IMR-90 (cell line): ENCODE measurements at places on chromosomes 3 and 15.

- H3K27ac ChIP-seq, result 0 out of 2 replicates have a peak overlapping the region, but pooled peaks have one; percentile 0
- peaks cover 13% of the 10 kb centered on the region for H3K4me1 ChIP-seq
- H3K4me3 ChIP-seq, result no peak overlapping the region
- no peaks in the 10 kb centered on the region for H3K27me3 ChIP-seq
- H3K36me3 ChIP-seq, result peaks cover 1% of the 10 kb centered on the region; the same call in 1 of the 2 replicates
Observed at GRCh38 chr3:172181932-172182586, 142.7 kb downstream of the FNDC3B start.

DNA sequence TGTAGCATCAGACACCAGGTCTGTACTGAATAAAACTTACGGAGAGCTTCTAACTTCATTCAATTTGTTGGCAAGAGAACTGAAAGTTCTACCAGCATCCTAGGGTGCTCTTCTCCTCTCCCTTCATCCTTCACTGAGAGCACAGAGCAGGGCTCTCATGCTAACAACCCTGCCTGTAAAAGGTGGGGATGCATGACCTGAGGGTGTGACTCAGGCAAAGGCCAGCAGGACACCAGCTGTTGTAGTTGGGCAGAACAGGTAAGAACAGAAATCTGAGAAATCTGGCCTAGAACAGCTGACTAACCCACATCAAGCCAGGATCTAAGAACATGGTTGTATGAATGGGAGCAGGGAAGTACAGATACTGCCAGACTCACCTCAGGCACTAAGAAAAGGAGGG is 64.2 kb downstream of the MYLK start:
- no peaks in the 10 kb centered on the region for H3K27me3 ChIP-seq
- peaks cover 35% of the 10 kb centered on the region for H3K4me1 ChIP-seq
- H3K36me3 ChIP-seq, result peaks cover 61% of the 10 kb centered on the region
- H3K27ac ChIP-seq, result peak overlapping the region; percentile 63
- no peak overlapping the region for H3K4me3 ChIP-seq
- DNase-seq, result no peak

DNA sequence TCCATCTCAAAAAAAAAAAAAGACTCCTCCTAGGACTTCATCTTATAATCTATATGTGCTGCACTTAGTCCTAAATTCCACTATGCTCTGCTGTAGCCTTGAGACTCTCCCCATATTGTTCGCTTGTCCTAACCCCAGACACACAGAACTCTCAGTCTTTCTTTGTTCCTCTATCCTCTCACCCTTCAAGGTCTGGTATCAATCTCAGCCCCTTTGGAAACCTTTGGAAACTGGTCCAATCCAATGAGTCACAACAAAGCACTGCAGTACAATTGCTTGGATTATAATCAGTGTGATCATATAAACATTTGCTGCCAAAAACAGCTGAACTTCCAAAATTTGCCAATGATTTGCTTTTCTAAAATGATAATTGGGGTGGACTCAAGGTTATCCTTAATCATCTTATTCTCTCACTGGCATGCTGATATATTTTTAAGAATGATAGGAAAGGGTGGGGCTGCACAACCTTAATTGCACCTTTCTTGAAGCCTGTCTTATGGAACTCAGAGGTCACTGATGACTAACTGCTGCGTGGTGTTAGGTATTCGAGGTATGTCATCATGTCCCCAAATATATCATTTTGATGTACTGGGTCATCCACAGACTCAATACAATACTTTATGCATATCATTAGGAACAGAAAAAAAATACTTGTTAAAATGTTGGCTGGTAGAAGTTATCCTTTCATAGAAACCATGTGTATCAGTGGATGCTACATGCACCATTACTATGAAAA is 756.7 kb downstream of the NR2F2 start:
- no peak overlapping the region for H3K4me3 ChIP-seq
- H3K27me3 ChIP-seq, result no peaks in the 10 kb centered on the region
- no peak overlapping the region for H3K27ac ChIP-seq
- no peak for DNase-seq
- no peaks in the 10 kb centered on the region for H3K36me3 ChIP-seq
- H3K4me1 ChIP-seq, result no peaks in the 10 kb centered on the region

DNA sequence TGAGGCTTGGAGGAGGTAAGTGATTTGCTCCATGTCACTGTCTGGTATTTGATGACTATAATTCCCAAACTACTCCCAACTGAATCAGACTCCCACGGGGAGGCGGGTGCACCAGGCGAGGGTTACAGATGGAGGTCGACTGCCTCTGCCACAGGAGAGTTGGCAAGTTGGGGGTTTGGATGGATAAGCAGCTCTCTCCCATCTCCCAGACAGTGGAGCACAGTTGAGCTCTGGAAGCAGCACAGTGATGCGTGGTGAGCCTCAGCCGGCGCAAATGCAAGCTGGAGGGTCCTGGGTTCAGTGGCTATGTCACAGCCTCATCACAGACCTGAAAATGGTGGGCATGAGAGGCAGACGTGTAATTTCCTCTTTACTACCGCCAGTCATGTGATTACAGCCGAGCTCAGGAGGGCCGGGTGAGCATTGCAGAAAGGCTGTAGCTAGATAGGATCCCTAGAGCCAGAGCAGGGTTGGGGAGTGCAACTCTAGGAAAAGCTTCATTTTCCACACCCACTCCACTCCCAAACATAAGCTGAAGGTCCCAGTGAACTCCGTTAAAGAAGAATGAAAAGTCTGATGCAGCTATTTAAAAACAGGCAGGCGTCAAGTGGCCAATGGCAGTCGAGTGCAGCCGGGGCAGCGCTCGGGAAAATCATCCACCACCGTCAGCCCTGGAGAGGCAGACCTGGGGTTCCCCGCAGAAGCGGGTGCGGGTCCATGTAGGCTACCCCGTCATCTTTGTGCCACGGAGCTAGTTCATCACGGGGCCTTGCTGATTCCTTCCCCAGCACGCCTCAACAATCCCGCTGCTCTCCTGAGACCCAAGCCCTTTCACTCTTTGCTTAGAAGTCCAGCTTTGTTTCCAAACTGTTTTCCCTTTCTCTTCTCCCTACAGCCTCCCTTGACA is 33.3 kb upstream of the VPS8 start:
- no peak for DNase-seq
- H3K36me3 ChIP-seq, result no peaks in the 10 kb centered on the region
- no peak overlapping the region for H3K27ac ChIP-seq
- H3K4me1 ChIP-seq, result peaks cover 10% of the 10 kb centered on the region
- no peaks in the 10 kb centered on the region for H3K27me3 ChIP-seq

DNA sequence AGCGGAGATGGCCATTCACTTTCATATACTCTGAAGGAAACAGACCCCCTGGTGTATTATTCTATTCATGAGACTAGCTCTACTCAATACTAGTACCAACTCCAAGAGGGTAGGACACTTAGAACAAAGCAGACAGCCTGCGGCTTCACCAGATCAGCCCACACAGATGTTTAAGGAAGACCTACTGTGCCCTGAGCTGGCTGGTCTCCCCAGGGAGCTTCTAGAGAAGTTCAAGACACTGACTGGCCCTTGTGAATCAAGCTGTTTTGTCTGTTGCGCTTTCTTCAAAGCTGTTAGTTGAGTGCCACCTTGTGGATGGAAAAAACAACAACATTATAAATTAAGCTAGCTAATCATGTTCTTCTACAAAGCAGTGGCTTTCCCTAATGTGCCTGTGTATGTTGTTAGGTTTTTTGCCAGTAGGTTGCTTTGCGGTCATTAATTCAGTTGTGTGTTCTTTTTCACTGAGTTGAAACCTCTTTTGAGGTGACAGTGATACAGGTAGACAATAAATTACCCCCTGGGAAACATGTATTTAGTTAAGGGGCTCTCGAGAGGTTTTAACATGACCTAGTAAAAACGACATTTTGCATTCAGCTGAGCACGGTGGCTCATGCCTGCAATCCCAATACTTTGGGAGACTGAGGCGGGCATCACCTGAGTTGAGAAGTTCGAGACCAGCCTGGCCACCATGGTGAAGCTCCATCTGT is 64.2 kb upstream of the MYZAP start:
- H3K36me3 ChIP-seq, result no peaks in the 10 kb centered on the region
- no peak overlapping the region for H3K4me3 ChIP-seq

- H3K4me1 ChIP-seq, result peaks cover 8% of the 10 kb centered on the region
- DNase-seq, result peak; percentile 35
- H3K36me3 ChIP-seq, result no peaks in the 10 kb centered on the region
Observed at GRCh38 chr15:36136049-36136448, 443.4 kb upstream of the CDIN1 start.

DNA sequence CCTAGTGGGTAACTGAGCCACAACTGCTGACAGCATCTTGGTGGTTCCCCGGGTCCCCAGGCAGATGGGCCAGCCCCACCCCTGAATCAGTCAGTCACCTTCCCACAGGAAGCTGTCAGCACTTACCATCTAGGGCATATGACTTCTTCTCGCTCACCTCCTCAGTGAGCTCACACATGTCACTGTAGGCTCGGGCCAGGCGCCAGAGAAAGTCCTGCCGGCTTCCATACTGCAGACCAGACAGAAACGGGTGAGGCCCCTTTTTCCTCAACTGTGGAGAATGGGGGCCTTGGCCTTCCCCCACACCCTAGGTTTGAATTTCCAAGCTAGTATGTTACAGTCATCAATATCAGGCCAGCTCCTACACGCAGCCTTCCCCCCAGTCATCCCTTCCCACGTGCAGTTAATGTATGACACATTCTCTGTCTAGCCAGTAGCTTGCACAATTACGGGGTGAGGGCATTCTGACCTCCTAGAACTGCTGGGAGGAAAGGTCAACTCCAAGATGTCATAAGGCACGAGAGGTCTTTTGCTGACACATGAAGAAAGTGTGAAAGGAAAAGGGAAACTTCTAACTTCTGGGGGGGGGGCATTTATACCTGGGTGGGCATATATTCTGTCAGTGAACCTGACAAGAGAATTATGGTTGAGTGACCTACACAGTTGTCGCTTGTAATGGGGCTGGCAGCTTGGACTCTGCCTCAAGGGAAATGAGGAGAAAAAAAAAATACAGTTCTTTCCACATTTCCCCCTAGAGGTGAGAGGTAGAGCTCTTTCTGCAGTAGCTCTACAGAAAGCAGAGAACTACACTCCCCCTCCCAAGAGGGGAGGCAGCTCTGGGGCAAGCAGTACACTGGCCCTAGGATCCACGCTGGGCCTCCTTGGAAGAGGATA is 10.9 kb downstream of the RMDN3 start:
- H3K36me3 ChIP-seq, result peaks cover 27% of the 10 kb centered on the region
- DNase-seq, result peak; percentile 82
- H3K4me1 ChIP-seq, result peaks cover 2% of the 10 kb centered on the region; the same call in 1 of the 2 replicates
- H3K27ac ChIP-seq, result no peak overlapping the region
- H3K27me3 ChIP-seq, result no peaks in the 10 kb centered on the region

- no peaks in the 10 kb centered on the region for H3K36me3 ChIP-seq
- DNase-seq, result no peak
- peaks cover 9% of the 10 kb centered on the region for H3K27me3 ChIP-seq
Observed at GRCh38 chr3:52176180-52176752, 21.7 kb upstream of the ALAS1 start.

GRCh38 chr3:14879211-14879874 is 60.6 kb downstream of the FGD5 start:
- peaks cover 12% of the 10 kb centered on the region for H3K27me3 ChIP-seq
- DNase-seq, result no peak
- no peaks in the 10 kb centered on the region for H3K4me1 ChIP-seq
- H3K36me3 ChIP-seq, result no peaks in the 10 kb centered on the region
- no peak overlapping the region for H3K27ac ChIP-seq
- H3K4me3 ChIP-seq, result no peak overlapping the region

DNA sequence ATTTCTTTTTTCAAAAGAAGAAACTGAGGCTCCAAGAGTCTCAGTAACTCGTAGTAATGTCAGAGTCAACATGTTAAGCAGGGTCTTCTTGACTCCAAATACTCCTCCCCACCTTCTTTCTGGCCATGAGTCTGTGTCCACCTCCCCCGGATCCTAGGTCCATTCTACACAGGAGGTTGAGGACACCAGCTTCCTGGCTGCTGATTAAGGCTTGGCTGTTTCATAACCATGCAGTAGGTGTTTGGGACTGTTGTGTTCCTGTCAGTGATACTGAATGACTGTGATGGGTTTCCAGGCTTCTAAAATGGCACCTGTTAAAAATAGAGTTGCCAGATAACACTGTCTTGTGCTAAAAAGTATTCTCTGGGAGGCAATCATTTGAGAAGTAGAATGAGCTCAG is 130.8 kb upstream of the IL12A start:
- DNase-seq, result no peak
- H3K4me1 ChIP-seq, result peaks cover 30% of the 10 kb centered on the region
- no peaks in the 10 kb centered on the region for H3K36me3 ChIP-seq
- no peak overlapping the region for H3K27ac ChIP-seq
- no peaks in the 10 kb centered on the region for H3K27me3 ChIP-seq

GRCh38 chr3:141538568-141539240 is 51.9 kb downstream of the RASA2 start:
- no peak overlapping the region for H3K27ac ChIP-seq
- no peak for DNase-seq
- peaks cover 2% of the 10 kb centered on the region; the same call in 1 of the 2 replicates for H3K4me1 ChIP-seq
- H3K4me3 ChIP-seq, result no peak overlapping the region
- no peaks in the 10 kb centered on the region for H3K27me3 ChIP-seq
- peaks cover 9% of the 10 kb centered on the region for H3K36me3 ChIP-seq

DNA sequence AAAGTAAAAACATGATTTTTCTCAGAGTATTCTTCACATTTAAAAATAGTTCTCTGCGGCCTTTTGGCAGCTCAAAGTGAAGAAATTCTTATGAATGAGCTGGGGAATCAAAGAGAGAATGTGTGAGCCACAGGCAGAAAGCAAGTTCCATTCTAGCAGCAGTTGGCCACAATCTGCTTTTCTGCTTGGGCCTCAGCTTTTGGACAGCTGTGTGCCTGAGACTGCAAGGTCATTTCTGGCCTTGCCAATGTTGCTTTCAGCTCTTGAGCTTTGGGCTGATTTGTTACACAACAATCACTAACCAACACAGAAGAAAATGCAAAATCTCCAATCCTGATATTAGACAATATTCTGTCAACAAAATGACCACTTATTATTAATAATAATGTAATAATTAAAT is 14.4 kb upstream of the TM4SF4 start:
- H3K27ac ChIP-seq, result no peak overlapping the region
- no peaks in the 10 kb centered on the region for H3K27me3 ChIP-seq
- no peak overlapping the region for H3K4me3 ChIP-seq
- no peak for DNase-seq

GRCh38 chr15:40984964-40985363 is 31.7 kb downstream of the CHAC1 start:
- DNase-seq, result peak; percentile 97
- H3K4me3 ChIP-seq, result no peak overlapping the region
- H3K36me3 ChIP-seq, result peaks cover 45% of the 10 kb centered on the region

- peaks cover 16% of the 10 kb centered on the region for H3K4me1 ChIP-seq
- peak overlapping the region; percentile 11; the same call in 1 of the 2 replicates for H3K4me3 ChIP-seq
- no peaks in the 10 kb centered on the region for H3K27me3 ChIP-seq
- H3K36me3 ChIP-seq, result no peaks in the 10 kb centered on the region
- peak overlapping the region; percentile 63; the same call in 1 of the 2 replicates for H3K27ac ChIP-seq
- peak; percentile 59 for DNase-seq
Observed at GRCh38 chr3:197353867-197354567, 55.6 kb upstream of the DLG1 start.

GRCh38 chr15:82543160-82543559 is 2.9 kb upstream of the RPS17 start:
- no peak overlapping the region for H3K27ac ChIP-seq
- peak; percentile 91 for DNase-seq
- no peaks in the 10 kb centered on the region for H3K27me3 ChIP-seq
- peaks cover 6% of the 10 kb centered on the region for H3K4me1 ChIP-seq
- no peak overlapping the region for H3K4me3 ChIP-seq
